ENCODE measurements at places on chromosomes 1 and 21.

GRCh38 chr1:64505232-64505943 lies 35.5 kb downstream of the CACHD1 start:
- DNase-seq = no peak

- DNase-seq = no peak
These were observed 72.1 kb downstream of the SYT2 start for GRCh38 chr1:202638019-202638700.

DNA sequence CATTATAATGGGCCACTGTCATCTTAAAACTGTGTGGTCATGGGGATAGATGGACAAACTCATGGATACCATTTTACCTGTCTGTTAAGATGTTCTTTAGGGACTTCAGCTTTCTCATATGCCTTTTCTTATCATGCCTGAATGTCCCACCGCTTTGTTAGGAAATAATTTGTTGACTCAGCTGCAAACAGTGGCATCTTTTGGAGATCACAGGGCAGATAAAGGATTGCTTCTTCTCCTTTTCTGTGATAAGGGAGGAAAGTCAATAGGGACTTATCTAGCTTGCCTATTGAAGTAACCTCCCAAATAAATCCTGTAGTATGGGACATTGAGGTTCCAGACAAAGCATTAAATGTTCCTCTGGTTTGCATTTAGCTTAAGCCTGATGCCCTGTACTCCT lies 79.8 kb upstream of the KIAA0040 start:
- DNase-seq = no peak

- no peak for DNase-seq
These were observed 257.0 kb upstream of the LYPLAL1 start for GRCh38 chr1:218916720-218917119.

- DNase-seq = no peak
These were observed 105.0 kb downstream of the LEPR start for GRCh38 chr1:65525266-65526048.

GRCh38 chr1:33004613-33005012 lies 32.1 kb downstream of the AK2 start:
- peak; percentile 99 for DNase-seq

- no peak for DNase-seq
These were observed 187.2 kb downstream of the TOMM20 start for GRCh38 chr1:234941321-234942011.

DNA sequence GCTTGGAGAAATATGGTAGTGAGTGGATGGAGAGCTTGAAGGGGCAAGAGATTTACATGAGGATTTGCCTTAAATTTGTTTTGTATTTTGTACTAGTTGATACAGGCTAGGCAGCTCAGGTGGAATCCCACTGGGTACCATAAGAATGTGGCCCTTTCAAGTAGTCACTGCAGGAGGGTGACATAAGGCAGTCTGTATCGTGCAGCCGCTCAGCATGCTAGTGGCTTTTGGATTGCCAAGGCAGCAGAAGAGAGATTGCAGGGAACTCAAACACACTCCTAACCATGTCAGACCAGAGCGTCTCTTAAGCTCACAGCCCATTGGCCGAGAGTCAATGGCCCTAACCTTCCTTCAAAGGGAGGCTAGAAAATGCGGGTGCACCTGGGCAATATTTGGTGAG lies 420.0 kb downstream of the ADGRL2 start:
- no peak for DNase-seq

All from mammary epithelial cell (primary cell).